ENCODE measurements at places on chromosomes 16 and 17. TPM values are rescaled to one million over a fixed set of nuclear protein-coding genes. Genes with fewer than 3 reads are reported as not detected.

Gene PLA2G10
- 39.1 TPM for total RNA-seq

Gene PAFAH1B1
- total RNA-seq = 120 TPM

Gene TEKT5
- 0.50 TPM for total RNA-seq

Gene PDP2
- 28.6 TPM for total RNA-seq

Gene OTOP2
- 52.3 TPM for total RNA-seq

Gene SLX1B
- total RNA-seq = 29.1 TPM

Gene SDK2
- total RNA-seq = 0.82 TPM

Gene TPSD1
- 0.18 TPM for total RNA-seq

Gene RHBDF2
- total RNA-seq = 12.8 TPM

Gene PRR15L
- 279 TPM for total RNA-seq

Gene PDILT
- total RNA-seq = not detected

Gene PKD1
- 75.1 TPM for total RNA-seq

Gene SLC5A2
- total RNA-seq = 0.79 TPM

Gene KRT24
- total RNA-seq = 1.3 TPM

Gene HSD11B2
- 723 TPM for total RNA-seq

Gene AIPL1
- total RNA-seq = not detected

Gene MT1G
- total RNA-seq = 22.4 TPM

Gene RAP1GAP2
- 55.2 TPM for total RNA-seq

Gene TERB1
- not detected for total RNA-seq

Data from left colon (tissue), 2 donors.